Femur (tissue), 1 donor: ENCODE measurements at places on chromosomes 1 and 21.
A peak's percentile ranks its signal among the peaks of the same experiment; 100 is the strongest.

- no peak for DNase-seq
Observed at GRCh38 chr1:145980457-145980994, 15.9 kb downstream of the TXNIP start.

DNA sequence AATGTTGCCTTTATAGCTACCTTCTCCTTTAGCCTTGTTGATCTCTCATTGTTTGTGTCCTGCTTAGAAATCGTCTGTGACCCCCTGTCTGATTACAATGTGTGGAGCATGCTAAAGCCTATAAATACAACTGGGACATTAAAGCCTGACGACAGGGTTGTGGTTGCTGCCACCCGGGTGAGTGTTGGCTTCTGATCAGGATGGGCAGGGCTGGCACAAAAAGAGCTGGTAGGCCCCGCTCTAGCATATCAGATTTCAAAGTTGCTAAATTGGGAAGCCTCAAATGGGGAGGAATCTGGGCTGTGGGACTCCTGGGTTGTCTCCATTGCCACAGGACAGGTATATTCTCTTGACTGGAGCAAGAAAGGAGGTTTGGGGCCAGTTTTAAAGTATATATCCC is 8.4 kb downstream of the NCSTN start:
- DNase-seq: peak; percentile 65

DNA sequence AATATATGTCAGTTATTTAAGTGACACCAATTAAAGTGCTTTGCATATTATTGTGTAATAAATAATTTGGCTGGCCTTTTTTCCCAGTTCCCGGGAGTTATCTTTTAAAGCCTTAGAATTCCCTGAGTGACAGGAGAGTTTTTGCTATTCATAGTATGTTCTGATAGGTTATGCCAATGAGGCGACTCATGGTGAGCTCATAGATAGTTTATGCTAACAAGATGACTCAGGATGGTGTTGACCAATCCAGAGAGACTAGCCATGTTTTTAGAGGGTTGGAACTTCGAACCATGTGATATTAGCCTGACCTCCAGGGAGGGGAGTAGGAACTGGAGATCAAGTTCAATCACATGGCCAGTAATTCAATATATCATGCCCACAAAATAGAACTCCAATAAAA is 310.8 kb downstream of the USP25 start:
- no peak for DNase-seq

- DNase-seq: no peak
Observed at GRCh38 chr1:15316510-15316909, 69.5 kb downstream of the FHAD1 start.

DNA sequence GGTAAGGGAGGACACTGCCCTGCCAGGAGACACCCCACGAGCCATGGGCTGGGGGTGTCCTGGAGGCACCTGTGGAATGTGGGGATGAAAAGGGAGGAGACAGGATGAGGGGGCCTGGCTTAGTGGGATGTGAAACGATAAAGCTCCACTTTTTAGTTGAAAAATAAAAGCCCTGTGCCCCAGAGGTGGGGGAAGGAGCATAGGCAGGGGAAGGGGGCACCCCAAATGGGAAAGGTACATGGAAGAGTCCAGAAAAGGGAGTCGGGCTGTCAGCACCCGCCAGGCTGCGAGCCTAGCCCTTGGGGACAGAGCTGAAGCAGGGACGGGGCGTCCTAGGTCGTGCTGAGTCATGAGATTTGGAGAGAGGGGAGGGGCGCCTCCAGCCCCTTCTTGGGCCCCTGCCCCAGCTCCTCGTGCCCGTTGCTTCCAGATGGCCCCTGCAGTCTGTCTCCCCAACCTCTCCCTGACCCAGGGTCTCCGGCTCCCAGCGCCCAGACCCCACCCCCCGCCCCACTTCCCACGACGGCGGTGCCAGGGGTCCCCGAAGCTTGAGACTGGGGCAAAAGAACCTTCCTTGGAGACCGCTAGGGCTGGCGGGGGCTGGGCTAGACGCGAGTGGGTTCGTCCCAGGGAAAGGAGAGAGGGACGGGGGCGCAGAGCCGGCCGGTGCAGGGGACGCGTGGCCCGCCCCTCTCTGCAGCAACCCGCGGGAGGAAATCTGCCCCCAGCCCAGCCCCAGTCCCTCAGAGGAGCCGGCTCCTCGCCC is 795 bp downstream of the SYT2 start:
- no peak for DNase-seq

- DNase-seq: no peak
Observed at GRCh38 chr1:164609089-164609488, 50.1 kb downstream of the PBX1 start.

- DNase-seq: no peak
Observed at GRCh38 chr1:83698644-83699043, 300.3 kb downstream of the TTLL7 start.

DNA sequence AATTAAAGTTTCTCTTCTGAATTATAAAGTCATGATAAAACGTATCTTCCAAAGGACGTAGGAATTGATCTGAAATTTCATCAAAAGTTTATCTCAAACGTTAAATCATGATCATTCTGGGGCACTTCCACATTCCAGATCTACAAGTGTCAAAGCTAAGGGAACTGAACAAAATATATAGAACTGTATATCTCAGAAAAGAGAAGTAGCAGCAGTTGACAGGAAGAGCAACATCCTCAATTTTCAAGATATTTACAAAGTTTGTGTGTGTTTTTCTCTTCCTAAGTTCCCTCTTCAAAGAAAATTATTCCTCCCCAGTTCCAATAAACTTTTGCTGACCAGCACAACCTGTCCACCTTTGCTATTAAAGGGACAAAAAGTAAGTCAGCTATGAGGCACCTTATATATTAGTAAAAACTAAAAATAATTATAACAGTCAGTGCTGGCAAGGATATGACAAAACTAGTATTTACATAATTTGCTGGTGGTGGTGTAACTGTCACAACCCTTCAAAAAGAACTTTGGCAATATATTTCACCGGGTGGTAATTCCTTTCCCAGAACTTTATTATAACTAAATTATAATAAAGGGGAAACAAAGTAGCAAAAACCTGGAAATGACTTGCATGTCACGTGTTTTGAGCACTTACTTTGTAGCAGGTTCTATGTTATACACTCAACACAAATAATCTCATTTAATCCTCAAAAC is 38.5 kb upstream of the EYA3 start:
- no peak for DNase-seq

DNA sequence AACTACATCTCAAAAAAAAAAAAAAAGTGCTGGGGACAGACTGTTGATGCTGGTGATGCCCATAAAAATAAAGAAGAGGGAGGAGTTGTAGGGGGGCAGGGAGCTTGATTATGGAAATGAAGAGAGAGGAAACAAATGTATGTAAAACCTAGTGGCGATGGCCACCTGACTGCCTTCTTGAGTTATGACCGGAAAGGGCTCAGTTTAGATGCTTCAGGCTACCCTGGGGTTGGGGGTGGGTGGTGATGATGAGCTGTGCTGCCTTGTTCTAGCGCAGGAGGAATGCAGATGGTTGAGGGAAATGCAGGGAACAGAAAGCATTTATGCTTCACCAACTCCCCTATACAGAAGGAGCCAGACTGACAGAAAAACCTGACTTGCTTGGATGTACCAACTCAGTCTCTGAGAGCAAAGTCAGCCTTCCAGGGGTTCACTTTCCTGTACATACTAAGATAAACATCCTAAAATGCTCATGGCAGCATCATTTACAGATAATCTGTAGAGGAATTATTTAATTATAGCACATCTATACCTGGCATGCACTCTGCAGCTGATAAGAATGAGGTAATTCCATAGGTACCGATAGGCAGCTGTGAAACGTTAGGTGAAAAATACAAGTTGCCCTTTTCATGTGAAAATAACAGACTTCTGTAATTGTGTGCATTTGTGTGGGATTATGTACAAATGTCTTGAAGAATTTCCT is 8.0 kb upstream of the BCAR3 start:
- DNase-seq: no peak

- no peak for DNase-seq
Observed at GRCh38 chr21:14711287-14711686, 165.2 kb upstream of the SAMSN1 start.

- no peak for DNase-seq
Observed at GRCh38 chr1:1337793-1338147, 6.7 kb downstream of the TAS1R3 start.

DNA sequence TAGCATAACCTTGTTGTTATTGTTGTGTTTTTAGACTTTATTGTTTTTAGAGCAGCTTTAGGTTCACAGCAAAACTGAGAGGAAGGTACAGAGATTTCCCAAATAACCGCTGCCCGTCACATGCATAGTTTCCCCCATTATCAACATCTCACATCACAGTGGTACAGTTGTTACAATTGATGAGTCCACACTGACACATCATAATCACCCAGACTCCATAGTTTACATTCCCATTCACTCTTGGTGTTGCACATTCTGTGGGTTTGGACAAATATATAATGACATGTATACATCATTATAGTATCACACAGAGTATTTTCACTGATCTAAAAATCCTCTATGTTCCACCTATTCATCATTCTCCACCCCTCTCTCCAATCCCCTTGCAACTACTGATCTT is 25.9 kb upstream of the TOR3A start:
- DNase-seq: no peak

DNA sequence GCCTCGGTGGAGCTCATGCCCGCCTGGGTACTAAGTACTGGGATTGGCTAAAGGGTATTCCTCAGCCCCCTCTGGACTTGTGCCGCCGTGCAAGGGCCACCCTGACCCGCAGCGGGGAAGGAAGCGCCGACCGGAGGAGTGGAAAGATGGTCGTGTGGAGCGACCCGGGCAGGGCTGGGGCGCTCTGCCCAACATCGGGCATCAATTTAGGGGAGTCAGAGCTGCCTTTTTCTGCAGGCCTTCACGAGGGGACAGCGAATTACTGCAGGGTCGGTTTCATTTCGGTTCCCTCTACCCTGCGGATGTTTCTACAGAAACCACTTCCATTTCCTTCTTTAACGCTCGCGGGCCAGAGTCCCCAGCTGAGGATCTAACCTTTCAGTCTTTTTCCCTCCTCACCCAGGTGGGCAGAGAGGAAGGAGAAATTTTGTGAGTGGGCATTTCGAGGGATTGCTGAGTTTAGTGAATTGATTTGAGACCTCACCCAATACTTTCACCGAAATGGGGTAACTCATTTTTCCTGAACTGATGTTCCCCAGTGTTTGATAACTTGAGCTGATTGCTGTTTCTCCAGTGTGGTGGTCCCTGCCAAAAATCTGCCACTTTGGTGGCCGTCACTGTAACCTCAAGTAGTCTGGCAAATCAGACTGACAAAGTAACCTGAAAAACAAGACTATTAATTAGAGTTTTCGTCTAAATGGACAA is 1.1 kb downstream of the TOR1AIP1 start:
- DNase-seq: no peak

GRCh38 chr1:218344814-218345672 is at the start of gene TGFB2:
Gene TGFB2 (plus strand): TSS chr1:218345336. CDS start chr1:218346702, 1,366 bp downstream.
- peak; percentile 87 for DNase-seq

DNA sequence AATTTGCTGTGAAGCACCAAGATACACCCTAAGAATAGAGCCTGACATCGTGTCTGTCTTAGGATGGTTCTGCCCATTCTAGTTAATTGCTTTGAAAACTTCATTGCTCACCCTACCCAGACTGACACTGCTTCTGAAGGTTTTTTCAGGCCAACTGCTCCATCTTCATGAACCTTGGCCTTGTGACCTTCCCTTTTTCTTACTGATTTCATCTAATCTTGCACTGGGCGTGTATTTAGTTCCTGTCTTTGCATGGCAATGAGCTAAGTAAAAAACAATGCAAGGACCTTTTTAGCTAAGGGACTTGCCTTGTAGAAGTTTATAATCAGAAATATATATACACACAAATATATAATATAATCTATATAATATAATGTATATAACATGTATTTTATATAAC is 108.0 kb downstream of the PBX1 start:
- DNase-seq: no peak

DNA sequence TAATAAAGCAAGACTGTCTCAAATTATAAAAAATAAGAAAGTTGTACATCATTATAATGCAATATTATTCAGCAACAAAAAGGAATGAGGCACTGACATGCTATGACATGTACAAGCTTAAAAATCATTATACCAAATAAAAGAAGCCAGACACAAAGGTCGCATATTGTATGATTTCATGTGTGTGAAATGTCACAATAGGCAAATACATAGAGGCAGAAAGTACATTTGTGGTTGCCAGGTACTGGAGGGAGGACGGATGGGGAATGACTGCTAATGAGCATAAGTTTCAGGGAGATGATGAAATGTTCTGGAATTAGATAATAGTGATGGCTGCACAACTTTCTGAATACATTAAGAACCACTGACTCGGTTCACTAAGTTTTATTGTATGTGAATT is 73.6 kb upstream of the NBPF3 start:
- no peak for DNase-seq

GRCh38 chr1:85224295-85224694 is 23.5 kb upstream of the SYDE2 start:
- DNase-seq: no peak
